ENCODE measurements at places on chromosomes 16 and 17.

DNA sequence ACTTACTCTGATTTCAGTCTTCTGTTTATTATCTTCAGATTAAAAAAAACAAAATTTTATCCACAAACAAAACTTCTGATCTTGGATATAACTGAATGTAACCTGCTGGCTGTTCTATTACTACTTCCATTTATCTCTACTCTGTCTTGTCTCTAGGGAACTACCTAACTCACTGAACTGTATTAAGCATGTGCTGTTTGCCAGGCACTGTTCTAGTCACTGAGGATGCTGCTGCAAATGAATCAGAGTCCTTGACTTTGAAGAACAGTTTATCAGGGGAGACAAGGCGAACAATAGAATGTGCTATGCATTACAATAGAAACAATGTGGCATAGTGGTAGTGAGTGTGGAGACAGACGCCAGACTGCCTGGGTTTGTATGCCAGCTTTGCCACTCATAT lies 2.3 kb upstream of the ANKRD40 start:
- no peak for DNase-seq

DNA sequence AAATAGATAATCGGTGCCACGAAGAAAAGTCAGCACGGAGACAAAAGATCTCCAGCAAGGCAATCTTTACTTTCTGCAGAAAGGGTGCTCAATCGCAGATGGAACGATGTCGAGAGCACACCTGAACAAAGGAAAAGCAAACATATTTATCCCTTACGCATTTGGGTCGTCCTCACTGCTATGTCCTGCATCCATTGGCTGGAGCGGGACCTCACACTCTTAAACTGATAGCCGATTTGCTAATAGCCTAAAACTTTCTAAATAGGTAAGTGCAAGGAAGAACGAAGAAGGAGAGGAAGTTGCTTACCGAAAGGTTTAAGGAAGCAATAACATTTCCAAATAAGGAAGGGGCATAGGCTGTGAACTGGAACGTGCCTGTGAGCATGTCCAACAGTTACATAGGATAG lies 1.2 kb upstream of the AKAP10 start:
- DNase-seq: no peak

DNA sequence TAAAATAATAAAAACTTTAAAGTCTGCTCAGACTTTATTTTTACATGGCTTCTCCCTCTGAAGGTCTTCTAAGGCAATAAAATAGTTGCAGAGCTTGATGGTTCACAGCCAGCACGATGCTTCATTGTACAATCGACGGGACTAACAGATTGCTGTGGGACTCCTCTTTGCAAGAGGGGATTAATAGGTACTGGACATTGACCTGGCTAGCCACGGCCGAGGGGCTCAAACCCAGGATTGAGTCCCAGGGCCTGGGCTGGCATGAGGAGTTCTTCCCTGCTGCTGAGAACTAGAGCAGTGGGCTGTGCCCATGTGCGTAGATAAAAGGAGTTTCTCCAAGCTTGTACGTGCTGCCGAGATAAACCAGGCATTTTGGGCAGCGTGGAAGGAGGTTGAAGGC lies 23.6 kb upstream of the GAN start:
- DNase-seq: no peak

- no peak for DNase-seq
Measured at GRCh38 chr16:85018529-85019236, 7.3 kb upstream of the ZDHHC7 start.

DNA sequence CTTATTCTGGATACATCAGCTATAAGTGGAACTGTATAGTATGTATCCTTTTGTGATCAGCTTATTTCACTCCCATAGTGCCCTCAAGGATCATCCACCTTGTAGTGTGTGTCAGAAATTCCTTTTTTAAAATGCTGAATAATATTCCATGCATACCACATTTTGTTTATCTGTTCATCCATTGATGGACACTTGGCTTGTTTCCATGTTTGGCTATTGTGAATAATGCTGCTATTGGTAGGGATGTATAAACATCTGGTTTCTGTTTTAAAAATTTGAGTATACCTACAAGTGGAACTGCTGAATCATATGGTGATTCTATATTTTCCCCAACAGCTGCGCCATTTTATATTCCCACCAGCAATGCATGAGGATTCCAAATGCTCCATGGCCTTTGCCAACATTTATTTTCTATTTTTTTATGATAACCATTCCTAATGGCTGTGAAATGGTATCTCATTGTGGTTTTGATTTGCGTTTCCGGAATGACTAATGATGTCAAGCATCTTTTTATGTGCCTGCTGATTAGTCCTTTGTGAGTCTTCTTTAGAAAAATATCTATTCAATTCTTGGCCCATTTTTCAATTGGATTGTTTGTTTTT lies 11.6 kb downstream of the RCVRN start:
- DNase-seq: no peak

DNA sequence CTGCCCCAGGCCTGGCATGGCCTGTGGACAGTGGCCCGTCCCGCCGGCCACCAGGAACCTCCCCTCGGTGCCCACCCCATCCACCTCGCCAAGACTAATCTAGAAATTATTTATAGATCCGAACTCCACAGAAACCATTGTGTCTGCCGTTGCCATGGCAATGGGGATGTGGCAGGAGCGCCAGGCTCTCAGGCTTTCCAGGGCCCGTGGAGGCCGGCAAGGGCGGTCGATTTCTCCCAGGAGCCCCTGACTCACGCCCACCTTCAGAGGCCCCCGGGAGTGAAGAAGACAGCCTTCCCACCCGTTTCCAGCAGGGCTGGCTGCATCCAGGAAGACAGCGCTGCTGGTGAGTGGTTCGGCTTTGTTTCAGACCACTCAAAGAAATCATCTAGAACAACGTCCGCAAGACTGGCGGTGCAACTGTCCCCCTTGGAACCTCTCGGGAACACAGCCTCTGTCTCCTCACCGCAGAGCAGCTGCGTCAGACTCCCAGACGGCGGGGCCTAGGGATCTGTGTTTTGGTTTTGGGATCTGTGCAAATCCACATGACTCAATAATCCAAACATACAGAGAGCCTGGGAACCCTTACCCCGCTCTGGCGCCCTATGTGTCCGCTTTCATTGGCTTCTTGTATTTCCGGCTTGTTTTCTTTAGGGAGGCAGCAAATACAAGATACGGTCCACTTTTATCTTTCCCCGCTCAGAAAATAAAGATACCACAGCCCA lies 48.5 kb upstream of the ZCCHC14 start:
- DNase-seq: no peak

DNA sequence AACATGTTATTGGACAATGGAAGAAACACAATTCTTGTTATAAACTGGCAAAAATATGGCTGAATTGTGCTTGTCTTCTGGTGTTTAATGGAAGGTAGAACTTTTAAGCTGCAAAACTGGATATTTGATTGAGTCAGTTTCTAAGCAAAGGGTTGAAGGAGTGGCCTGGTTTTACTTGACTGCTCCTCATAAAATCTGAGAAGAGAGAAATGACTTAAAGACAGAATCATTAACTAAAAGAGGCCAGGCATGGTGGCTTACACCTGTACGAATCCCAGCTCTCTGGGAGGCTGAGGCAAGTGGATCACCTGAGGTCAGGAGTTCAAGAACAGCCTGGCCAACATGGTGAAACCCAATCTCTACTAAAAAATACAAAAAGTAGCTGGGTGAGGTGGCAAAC lies 770.7 kb downstream of the CDH11 start:
- no peak for DNase-seq

DNA sequence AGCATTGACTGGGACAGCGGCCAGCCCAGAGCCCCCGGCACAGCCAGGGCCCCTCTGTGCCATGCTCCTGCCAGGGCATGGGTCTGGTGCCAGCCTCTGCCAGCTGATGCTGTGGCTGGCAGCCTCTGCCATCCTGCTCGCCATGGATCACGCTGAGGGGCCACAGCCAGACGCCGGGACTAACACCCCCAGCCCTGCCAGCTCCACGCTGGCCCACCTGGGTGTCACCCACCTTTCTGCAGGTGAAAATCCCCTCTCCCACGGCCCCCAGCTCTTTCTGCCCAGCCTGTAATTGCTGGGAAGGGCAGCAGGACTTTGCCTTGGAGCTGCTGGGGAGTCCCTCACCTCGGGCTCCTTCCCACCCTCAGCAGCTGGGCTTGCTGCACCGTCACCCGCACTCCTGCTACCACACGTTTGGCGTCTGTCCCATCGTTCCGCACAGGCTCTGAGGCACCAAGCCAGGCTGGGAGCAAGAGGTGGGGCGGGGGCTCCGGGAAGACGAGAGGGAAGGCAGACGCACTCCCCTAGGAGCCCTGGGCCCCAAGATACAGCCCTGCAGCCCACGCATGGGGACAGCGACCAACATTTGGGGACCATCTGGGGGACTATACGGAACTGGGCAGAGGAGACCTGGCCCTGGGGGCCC lies 42.0 kb upstream of the ACSF3 start:
- no peak for DNase-seq

DNA sequence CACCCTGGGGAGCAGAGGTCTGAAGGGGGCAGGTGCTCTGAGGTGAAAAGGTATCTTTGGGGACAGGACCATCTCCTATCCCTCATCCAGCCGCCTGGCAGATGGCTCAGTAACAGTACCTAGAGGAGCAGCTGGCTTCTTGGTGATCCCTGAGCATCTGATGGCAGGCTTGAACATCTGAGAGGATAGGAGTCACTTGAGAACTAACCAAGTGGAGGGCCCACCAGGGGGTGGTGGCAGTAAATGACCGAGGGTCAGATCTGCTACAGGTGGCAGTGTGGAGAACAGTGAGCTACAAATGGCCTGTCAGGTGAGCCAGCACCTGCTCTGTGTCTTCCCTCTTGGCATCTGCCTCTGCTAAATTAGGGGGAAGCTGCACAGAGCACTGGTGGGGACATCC lies 13.8 kb downstream of the HROB start:
- DNase-seq: no peak
